ENCODE measurements at places on chromosomes 2 and 18.
A peak's percentile ranks its signal among the peaks of the same experiment; 100 is the strongest.

GRCh38 chr2:54814389-54815147, 91.1 kb downstream of the EML6 start:
- DNase-seq = no peak

- DNase-seq = no peak
Observed at GRCh38 chr2:110858993-110859701, 126.8 kb downstream of the ACOXL start.

DNA sequence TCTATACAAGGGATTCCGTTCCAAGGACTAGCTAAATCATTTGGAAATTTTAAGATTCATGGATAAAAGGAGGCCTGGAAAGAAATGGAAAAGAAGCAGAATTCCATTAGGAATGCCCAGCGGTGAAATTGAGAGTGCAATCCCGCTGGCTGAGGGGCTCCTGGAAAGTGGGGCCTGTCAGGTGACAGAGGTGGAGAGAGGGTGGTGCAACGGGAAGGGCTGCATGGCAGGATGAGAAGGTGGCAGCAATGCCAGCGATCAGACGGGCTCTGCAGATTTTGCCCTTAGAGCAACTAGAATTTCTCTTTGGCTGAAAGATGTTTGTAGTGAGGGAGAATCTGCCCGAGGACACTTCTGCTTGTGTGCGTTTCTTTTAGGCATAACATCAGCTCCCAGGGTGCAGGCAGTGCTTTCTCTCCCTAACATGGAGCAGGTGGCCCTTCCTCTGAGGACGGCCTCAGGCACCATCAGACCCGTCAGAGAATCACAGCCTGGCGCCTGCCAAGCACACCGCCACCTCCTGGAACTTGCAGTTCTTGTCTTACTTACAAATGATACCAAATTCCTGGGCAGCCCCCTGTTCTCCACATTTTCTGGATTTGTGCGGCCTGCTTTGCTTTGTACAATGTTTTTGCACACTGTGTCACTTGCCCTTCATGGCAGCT, 261.6 kb downstream of the NDUFA10 start:
- DNase-seq = no peak

- DNase-seq = no peak
Observed at GRCh38 chr2:44450806-44451205, 89.1 kb downstream of the CAMKMT start.

DNA sequence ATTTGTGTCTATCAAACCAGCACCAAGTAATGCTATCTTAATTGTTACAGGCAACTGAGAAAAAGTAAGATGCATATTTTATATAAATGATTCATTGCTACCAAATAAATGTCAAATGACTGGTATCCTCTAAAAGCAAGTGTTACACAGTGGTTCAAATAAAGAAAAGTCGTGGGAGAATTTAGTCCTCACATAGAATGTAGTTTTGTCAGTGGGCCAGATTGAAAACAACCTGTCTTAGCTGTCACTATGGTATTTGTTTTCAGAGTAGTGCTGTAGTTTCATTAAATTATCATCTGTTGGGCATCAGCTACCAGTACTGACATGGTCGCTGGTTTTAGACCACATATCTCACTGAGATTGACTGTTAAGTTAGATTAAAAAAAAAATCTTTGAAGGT, 10.2 kb upstream of the EIF2AK3 start:
- no peak for DNase-seq

DNA sequence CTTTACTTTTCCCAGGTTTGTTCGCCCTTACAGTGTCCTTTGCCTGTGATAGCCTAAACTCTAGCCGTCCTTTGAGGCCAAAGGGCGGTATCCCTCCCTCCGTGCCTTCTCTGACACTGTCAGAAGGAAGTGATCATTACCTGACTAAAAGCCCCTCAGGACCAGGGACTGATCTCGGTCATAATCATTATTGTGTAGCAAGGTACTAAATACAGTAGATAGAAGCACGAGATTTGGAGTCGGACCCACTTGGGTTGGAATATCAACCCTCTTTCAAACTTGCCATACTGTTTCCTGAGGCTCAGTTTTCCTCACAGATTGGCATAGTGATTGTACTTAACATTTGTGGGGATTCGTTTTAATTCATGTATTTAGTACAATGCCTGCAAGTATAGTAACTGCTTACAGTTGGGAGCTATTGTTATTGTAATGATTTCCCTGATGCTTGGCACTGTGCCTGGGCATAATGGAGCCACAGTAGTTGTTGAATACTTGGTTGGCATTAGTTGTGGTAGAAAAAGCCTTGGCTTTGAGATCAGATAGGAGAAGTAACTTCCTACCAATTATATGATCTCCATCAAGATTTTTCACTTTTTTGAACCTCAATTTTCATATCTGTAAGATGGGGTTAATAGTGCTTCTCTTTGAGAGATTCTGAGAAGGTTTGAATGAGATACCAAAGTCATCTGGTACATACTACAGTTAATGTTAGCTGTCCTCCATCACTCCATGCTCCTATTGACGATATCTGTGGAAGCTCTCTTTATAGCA, 836 bp downstream of the STK11IP start:
- DNase-seq = no peak

- no peak for DNase-seq
Observed at GRCh38 chr2:144990661-144991060, 470.7 kb upstream of the ZEB2 start.

DNA sequence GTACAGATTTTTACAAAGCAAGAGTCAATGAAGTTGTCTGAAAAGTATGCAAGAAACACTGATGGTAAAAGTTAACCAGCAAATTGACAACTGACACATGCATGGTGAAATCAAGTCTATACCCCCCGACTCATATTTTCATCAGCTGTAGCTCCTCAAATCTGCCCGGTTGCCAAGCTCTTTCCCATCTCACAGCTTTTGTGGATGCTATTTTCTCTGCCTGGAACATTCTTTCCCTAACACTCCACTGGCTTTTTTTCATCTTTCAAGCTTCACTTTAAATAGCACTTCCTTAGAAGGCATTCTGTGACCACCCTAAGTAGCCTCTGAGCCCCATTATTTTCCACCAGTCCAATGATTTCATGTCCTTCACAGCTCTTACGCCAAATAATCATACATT, 18.1 kb downstream of the NBAS start:
- no peak for DNase-seq

DNA sequence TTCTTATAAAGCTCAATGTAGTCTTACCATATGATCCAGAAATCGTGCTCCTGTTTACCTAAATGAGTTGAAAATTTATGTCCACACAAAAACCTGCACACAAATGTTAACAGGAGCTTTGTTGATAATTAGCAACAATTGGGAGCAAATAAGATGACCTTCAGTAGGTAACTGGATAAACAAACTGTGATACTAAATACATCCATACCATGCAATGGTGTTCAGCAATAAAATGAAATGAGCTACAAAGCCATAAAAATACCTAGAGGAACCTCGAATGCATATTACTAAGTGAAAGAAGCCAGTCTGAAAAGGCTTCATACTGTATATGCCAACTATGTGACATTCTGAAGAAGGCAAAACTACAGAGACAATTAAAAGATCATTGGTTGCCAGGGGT, 185.6 kb upstream of the HNRNPA3 start:
- DNase-seq = no peak

GRCh38 chr18:62524440-62525200, 1.8 kb downstream of the ZCCHC2 start:
- DNase-seq = peak; percentile 73

DNA sequence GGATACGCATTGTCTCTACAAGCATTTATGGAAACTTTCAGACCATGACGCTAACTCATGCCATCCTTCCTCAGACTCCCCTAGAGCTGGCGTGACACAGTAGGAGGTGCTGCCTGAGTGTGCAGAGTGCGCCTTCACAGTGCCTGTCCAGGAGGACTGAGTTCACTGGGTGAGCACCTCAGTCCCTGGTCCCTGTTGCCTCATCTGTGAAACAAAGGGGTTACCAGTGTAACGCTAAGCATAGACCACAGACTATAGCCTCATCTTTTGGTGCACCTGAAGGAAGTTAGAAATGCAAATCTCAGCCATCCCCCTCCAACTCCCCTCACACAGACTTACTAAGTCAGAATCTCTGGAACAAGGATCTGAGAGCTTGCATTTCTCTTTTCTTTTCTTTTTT, 142.8 kb downstream of the TMEM17 start:
- DNase-seq = no peak

GRCh38 chr2:172552547-172553291, 3.2 kb upstream of the PDK1 start:
- DNase-seq = no peak

DNA sequence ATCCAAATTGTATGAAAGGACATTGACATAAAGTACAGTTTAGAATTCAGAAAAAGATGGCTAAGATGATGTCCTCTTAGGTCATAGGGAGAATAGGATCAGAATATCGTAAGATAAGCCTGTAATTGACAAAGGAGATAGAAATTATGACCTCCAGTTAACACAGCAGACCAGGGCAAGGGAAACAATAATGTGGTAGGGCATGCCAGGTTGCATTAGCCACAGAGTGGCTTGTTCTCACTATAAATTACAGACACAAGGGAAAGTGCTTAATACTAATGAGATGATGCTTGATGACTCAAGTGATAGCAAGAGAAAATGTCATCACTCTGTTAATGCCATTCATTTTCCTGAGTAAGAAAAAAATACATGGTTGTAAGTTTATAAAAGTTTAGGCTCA, 48.9 kb upstream of the LRP1B start:
- DNase-seq = no peak

DNA sequence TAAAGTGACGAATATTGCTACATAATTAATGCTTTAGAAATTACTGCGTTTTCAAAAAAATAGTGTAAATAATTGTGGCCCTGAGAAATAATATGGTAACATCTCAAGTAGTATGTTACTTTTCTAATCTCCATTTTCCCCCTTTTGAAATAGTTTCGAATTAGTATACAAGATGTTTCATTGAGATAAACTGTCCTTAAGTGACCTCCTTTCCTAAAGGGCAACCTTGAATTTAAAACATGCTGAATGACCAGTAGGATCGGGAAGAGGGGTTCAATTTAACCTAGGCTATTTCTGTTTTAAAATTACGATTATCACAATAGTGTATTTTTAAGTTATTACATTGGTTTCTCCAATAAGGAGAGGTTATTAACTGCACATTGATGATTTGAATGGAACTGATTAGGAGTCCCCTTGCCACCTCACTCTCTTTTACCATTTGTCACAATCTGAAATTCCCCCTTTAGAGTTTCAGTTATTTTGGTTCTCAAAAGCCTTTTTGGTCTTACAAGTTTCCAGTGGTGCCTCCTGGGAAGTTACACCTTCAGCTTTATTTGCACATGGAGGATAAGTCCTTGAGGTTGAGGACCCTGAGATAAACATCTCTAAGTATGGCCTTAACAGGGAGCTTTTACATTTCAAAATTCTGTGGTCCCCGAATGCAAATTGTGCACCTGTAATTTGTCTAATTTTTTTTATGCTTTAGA, 2.3 kb downstream of the ACTR3 start:
- DNase-seq = no peak

- no peak for DNase-seq
Observed at GRCh38 chr2:196750291-196750923, 49.1 kb downstream of the GTF3C3 start.

DNA sequence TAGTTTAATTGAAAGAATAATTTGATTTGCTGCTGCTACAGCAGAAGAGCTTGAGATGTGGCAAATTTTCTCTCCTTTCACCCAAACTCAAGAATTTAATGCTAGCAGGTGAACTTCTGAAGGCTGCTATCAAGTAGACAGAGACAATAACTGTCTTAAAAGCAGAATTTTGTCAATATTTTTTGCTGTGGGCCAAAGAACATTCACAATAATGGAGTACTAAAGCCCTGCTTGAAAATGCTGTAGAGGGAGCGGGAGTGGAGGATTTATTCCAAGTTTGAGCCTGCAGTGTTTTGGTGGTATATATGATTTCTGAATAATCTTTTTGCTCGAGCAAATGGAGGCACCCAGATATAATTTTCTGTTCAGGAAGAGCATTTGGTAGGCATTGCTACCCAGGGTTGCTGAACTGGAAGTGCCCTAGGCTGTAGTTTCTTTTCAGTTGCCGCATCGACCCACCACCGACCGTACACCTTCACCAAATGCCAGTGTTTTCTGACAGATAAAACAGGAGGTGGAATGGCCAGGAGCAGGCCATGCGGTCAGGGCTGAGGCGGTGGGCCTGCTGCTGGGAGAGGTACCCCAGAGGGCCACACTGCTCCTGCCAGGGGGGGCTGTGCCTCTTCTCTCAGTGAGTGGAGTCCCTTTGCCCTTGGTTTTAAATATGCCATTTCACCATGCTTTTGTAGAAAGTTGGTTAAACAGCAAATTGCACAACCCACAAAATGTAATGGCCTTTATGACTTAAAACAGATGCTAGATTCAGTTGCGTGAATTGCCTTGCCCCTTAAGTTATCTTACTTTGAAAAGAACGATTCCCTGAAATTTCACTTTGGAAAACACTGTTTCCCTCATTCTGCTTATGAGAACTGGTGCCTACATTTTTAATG, 36.4 kb downstream of the TSHZ1 start:
- DNase-seq = no peak

GRCh38 chr2:158778243-158778642, 16.9 kb upstream of the DAPL1 start:
- DNase-seq = no peak

- peak; percentile 17 for DNase-seq
Observed at GRCh38 chr18:70491734-70492348, 203.0 kb downstream of the SOCS6 start.

GRCh38 chr2:230677201-230677946, 35.3 kb upstream of the CAB39 start:
- no peak for DNase-seq

DNA sequence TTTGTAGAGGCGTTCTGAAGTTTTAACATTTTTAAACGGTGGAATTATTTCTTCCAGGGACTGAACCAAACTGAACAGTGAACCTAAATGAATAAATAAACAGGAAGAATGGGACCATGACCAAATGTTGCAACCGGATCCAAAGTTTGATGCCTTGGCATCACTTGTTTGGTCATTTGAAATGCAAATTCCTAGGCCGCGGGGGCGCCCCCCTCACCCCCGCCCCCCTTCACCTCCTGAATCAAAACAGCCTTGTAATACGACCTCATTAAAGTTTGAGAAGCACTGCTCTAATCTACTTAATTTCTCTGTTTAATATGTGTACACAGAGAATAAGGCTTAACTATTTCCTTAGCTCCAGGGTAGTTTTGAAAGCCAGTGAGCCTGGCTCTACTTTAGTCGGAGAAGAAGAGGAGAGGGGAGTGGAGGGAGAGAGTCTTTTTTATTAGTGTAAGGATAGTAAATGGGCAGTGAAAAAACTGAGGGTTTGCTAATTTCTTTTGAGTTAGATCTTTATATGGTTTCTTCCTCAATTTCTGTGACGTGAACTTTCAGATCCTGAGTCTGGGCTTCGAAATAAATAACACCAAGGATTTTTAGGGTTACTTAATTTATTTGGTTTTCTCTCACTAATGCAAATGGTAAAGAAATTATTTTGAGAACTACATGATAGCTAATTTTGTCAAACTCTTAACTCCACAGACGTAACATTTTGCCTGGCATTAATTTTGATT, 5.7 kb downstream of the C2orf80 start:
- no peak for DNase-seq

DNA sequence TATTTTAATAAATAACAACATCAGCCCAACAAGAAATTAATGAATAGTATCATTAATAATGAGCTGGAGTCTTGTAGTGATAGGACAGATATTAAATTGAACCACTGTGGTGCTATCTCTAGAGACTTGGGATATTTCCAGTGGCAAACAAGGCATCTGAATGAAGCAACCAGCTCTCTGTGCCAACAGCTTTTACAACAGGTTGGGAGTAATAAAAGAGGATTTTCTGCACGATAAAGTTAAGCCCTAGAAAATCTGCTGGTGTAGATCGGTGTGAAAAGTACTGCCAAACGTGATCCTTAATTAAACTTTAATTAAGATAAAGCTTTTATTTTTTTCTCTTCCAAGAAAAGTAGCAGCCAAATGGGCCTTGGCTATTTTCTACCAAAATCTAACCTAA, 385.5 kb downstream of the NR4A2 start:
- DNase-seq = no peak

Measured in CD8-positive, alpha-beta memory T cell (primary cell).